Ascending aorta (tissue), 2 donors: ENCODE measurements at places on chromosomes 4 and X.

GRCh38 chr4:81146466-81146865 is 68.6 kb downstream of the PRKG2 start:
- DNase-seq: no peak

GRCh38 chr4:88646528-88647280 is 50.9 kb downstream of the NAP1L5 start:
- DNase-seq: no peak

DNA sequence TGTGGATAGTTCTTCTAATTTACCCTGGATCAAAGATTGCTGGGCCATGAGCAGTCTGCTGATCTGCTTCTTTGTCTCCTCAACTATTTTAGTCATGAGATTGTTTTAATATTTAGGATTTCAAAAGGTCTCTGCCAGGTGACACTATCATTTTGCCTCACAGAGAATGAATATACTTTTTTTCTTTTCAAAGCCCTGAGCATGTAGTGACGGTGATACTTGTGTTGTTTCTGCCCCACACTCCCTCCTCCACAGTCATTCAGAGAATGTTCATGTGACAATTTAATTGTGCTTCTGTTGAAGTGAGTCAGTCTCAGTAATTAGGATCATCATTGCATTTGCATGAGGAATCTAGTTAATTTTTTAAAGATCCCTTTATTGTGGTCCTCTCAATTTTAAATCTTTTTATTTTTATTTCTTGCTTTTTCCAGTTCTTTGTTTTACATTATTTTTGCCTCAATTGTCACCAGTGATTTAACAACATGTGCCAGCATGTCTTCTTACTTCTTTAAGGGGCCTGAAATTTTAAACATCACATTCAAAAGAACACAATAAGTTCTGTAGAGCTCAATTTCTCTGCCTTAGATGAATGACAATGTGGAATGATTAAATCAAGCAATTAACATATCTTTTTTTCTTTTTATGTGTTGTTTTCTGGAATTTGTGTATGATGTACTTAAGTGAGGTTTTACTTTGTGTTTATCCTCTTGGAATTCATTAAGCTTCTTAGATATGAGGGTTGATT is 12.3 kb downstream of the MMRN1 start:
- no peak for DNase-seq

DNA sequence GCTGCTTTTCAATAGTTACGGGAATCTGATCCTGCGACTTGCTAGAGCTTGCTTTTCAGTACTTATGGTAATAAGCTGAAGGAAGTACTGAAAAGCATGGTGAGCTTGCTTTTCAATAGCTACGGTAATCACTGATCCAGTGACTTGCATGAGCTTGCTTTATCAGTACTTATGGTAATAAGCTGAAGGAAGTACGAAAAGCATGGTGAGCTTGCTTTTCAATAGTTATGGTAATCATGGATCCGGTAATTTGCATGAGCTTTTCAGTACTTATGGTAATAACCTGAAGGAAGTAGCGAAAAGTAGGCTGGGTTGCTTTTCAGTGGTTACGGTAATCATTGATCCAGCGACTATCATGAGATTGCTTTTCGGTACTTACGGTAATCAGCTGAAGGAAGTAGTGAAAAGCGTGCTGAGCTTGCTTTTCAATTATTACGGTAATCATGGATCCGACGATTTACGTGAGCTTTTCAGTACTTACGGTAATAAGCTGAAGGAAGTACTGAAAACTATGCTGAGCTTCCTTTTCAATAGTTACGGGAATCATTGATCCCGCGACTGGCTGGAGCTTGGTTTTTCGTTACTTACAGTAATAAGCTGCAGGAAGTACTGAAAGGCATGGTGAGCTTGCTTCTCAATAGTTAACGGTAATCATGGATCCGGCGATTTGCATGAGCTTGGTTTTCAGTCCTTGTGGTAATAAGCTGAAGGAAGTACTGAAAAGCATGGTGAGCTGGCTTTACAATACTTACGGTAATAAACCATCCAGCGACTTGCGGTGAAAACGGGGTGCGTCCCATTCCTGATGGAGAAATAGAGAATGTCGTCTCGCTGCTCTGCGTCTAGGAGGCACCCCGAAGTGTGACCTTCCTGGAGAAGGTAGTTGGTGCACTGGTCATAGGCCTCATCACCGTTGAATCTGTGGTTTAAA is 6.5 kb downstream of the CRLF2 start:
- DNase-seq: peak; percentile 64

DNA sequence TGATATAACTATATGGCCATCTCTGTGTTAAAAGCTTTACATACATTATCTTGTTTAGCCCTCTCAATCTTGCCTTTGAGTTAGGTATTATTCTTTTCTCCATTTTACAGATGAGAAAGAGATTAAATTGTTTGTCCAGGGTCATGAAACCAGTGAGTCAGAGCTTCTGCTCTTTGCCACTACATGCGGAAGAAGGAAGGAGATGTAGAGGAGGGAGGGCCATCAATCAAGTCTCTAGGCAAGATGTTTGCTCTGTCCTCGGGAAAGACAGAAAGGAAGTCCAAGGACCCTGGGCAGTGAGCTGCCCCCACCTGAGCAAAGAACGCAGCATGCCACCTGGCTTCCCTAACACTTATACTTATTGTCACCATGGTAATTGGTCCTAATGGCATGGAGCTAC is 133.7 kb upstream of the IL1RAPL2 start:
- DNase-seq: no peak

- DNase-seq: no peak
Observed at GRCh38 chr4:41267997-41268396, 11.3 kb downstream of the UCHL1 start.
